ENCODE measurements at places on chromosomes 6 and 20. TPM values are rescaled to one million over a fixed set of nuclear protein-coding genes. Genes with fewer than 3 reads are reported as not detected.

DNA sequence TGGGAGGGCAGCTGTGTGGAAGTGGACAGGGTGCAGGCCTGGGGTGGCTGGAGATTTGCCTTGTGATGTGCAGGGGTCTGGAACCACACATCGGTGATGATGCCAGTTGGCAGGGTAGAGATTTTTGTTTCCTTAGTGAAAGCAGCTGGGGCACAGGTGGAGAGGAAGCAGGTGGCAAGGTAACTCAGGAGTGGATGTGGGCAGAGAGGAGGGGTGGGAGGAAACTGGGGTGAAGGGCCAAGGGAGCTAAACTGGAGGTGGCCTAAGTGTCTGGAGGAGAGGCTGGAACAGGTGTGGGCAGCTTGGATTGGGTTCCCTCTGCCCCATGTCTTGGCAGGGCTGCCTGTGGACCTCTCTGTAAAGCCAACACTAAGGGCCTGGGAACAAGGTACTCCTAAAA, 4.7 kb upstream of the SCUBE3 start:
- DNase-seq = no peak

DNA sequence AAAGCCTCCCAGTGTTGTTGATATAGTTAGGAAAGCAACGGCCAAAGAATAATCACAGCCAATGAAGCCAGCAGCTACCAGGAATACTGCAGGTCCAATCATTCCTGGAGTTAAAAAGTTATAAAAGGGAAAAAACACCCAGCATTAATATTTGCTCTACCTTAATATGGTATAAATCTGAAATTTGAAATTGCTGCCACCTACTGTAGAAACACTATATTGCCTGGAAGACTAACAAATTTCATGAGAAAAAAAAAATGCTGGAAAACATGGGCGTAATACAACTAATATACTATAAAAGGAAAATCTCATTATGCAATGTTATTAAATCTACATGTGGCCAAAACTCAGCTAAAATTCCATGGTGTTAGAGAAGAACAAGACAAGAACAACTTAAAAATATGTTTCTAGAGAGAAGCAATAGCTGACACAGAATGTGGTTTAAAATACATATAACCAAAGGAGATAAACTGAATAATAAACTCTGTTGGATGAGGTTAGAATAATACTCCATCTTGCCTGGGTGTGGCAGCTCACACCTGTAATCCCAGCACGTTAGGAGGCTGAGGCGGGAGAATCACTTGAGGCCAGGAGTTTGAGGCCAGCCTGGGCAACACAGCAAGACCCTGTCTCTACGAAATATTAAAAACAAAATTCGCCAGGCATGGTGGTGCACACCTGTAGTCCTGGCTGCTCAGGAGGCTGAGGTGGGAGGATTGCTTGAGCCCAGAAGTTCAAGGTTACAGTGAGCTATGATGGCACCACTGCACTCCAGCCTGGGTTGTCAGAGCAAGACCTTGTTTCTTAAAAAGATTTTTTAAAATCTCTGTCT, 43.1 kb downstream of the SLC17A5 start:
- DNase-seq = no peak

GRCh38 chr6:115708850-115709249, 351.8 kb downstream of the FRK start:
- DNase-seq = no peak

Gene RUNX2
- polyA plus RNA-seq = 2.1 TPM

Gene CFAP206
- 0.33 TPM for polyA plus RNA-seq

DNA sequence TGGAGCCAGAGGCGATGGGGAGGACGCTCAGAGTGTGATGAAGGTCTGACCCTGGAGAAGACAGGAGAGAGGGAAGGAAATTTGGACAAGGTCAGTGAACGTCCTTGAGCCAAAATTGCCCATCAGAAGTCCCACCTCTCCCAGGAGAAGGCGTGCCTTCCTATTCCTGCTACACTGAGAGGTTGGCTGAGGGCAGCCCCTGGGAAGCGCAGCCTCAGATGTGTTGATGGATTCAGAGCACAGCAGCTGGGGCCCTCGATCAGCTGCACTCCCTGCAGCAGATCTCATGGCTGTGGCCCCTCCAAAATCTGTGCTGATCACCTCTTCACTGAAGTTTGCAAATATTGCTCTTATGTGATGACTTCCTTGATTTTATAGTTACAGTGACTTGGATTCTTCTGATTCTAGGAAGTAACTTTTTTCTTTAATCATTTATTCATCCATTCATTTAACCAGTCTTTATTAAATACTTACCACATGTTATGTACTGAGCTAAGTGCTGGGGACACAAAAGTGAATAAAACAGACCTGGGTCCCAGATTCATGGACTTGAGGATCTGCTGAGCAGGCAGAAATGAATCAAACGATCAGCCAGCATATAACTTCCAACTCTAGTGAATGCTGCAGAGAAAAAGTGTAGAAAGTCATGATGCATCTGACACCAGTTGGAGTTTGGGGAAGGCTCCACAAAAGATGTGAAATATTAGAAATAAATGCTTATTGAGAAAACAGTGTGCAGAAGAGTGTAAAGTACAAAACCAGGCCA, 69.6 kb upstream of the ARMC2 start:
- DNase-seq = no peak

Gene GNAS-AS1
- polyA plus RNA-seq = 0.91 TPM

GRCh38 chr6:17585766-17586490, 14.2 kb upstream of the FAM8A1 start:
- DNase-seq = no peak

DNA sequence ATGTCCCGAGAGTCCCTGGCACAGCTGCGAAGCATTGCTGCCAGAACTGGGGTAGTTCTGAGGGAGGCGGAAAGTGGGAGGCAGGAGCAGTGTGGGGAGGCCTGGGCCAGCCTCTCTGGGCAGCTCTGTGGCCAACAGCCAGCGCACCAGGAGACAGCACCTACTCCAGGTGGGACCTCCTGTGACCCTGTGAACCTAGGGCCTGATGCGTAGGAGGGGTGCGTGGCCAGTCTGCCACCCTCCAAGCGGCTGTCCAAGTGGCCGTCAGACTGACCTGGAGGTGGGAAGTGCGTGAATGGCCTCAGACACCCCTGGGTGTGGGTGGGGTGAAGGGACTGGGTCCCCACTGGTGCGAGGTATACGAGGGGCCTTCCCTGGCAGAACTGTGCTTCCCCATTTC, 15.5 kb downstream of the SS18L1 start:
- DNase-seq = no peak

DNA sequence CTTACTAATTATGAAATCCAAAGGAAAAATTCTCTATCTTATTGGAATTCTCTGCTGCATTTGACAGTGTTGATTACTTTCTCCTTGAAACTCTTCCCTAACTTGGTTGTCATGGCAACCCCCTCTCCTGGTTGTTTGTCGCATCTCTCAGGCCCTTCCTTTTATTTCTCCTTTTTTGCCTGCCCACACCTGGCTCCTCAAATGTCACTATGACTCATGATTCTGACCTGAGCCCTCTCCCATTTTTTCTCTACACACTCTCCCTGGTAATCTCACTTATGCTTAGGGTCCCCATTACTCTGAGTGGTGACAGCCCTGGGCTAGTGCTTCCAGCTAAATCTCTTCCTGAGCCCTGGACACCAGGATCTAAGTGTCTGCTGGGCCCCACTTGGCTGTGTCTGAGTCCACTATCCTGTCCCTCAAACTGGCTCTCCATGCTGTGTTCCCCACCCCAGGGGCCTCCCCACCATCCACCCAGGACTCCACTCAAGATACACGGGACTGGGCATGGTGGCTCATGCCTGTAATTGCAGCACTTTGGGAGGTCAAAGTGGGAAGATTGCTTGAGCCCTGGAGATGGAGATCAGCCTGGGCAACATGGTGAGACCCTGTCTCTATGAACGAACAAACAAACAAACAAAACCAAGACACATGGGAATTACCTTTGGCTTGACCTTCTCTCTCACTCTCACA, 16.5 kb upstream of the NNAT start:
- DNase-seq = no peak

DNA sequence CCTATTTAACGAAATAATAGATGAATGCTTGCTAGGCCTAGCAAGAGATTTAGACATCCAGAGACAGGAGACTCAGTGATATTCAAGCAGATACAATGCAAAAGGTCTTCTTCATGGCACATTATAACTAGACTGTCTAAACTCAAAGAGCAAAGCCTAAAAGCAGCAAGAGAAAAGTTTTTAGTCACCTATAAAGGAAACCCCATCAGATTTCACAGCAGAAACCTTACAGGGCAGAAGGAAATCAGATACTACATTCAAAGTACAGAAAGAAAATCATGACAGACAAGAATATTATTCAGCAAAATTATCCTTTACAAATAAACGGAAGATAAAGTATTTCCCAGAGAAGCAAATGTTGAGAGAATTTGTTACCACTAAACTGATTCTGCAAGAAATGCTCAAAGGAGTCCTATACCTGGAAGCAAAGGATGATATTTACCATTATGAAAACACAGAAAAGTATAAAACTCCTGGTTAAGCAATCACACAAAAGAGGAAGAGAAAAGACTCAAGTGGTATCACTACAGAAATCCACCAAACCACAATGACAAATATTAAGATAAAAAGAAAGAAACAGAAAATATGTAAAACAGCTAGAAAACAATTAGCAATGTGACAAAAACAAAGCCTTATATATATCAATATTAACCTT, 333.7 kb downstream of the MEI4 start:
- no peak for DNase-seq

DNA sequence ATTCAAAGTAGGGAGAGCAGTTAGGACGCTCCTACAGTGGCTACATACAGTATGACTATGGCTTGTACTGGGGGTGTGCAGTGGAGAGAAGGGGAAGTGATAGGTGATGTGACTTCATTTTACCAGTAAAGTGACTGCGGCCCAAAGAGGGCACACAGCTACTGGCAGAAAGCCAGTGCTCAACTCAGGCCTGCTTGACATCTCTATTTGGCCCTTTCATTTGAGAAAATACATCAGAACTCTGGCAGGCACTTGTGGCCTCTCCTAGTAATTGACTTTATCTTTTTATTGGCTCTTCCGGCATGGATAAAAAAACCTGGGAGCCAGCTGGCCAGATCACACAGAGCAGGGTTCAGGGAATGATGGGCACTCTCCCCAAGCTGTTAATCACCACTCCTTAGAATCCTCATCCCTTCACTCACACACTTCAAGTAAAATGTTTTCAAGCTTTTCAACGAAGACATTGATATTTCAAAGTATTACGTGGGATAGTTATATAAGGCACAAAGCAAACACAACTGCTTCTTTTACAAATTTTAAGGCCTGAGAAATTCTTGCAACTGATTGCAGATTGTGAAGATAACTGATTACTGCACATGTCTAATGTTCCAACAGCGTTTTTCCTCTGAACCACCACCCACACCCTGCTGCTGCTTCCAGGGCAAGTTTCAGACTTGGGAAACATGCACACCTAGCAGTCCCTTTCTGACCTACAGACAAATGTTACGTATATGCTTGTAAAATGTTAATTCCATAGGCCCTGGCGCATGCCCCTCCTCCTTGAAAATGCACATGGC, 73.5 kb downstream of the TNFRSF21 start:
- DNase-seq = peak; percentile 57

DNA sequence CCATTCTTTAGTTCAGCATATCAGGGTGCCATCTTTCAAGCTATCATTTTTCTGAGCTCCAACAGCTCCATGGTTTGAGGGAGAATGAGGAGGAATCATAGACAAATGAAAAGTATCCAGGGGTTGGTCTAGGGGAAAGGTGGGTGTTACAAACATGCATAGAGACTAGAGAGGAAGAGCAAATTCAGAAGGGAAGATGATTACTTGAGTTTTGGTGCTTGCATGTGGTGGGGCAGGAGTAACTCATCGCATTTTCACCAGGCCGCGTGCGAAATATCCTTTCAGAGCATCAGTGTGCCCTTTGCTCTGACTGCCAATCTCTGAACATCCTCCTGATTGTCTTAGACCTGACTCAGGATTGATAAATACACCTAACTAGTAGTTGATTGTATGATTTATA, 7.7 kb upstream of the BICRAL start:
- DNase-seq = no peak

Gene HTR1E
- not detected for polyA plus RNA-seq

Gene KIF25
- 0.12 TPM for polyA plus RNA-seq

Gene PFDN6
- polyA plus RNA-seq = 243 TPM

DNA sequence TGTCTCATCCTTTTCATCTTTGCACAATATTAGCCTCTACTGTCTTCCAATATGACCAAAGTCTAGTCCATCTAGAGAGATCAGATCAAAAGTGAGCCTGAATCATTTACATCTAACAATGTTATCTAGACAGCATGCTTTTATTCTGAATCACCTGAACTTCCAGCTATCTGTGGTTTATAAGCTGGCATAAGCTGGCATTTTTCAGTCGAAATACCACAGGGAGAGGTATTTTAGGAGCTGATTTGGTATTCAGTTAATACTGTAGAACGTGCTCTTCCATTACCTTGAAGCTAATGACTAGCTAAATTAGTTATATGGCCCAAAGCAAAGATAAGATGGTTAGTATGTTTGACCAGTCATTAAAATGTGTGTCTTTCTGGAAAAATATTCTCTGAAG, 188.3 kb upstream of the AGPAT4 start:
- DNase-seq = no peak

- peak; percentile 19 for DNase-seq
Observed at GRCh38 chr20:25036331-25036936, 21.5 kb downstream of the ACSS1 start.

- peak; percentile 39 for DNase-seq
Observed at GRCh38 chr20:62122654-62123449, 577 bp downstream of the LSM14B start.

Gene ELOVL2
- polyA plus RNA-seq = 1.3 TPM

DNA sequence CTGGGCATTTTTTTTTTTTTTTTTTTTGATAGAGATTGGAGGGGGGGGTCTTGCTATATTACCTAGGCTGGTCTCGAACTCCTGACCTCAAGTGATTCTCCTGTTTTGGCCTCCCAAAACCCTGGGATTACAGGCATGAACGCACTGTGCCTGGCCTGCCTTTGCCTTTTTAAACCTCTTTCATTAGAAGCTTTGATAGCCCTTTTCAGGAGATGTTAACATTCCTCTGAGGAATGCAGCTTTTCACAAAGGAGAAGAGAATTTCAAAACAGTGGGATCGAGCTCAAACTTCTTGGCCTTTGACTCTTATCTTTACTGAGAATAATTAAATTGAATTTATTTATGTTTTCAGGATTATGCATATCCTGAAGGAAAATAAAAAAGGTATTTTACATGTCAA, 31.3 kb downstream of the SLC26A8 start:
- DNase-seq = no peak

GRCh38 chr20:37511610-37512275, 9.3 kb upstream of the NNAT start:
- DNase-seq = no peak

DNA sequence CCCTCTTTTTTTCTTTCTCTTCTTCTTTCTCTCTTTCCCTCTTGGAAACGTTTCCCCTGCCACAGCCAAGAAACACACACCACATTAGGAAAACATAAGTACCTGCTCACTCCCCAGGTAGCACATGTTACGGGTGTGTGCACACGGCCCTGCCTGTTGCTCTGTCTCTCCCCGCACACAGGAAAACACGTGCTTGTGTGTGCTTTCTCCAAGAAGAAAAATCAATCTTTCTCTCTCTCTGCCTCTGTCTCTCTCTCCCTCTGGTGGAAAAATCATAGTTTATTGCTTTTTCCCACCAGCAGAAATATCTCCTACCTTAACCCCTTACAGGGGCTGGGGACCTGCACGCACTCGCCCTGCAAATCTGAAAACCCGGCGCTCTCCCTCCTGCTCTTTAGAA, 102.3 kb downstream of the EDN3 start:
- DNase-seq = no peak
